ENCODE measurements at places on chromosomes 2 and 18. TPM values are rescaled to one million over a fixed set of nuclear protein-coding genes. Genes with fewer than 3 reads are reported as not detected.

- no peak for DNase-seq
Observed at GRCh38 chr2:236119003-236119402, 49.2 kb downstream of the GBX2 start.

DNA sequence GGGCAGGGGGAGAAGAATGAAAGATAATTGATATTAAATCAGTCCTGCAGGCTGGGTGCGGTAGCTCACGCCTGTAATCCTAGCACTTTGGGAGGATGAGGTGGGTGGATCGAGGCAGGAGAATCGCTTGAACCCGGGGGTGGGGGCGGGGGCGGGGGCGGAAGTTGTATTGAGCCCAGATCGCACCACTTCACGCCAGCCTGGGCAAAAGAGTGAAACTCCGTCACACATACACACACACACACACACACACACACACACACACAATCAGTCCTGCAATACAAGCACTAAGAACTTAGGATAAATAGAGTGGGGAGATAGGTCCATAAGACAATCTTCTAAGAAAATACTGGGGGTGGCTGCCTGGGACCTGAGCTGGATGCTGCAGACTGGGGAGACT lies 15.1 kb upstream of the PKDCC start:
- no peak for DNase-seq

DNA sequence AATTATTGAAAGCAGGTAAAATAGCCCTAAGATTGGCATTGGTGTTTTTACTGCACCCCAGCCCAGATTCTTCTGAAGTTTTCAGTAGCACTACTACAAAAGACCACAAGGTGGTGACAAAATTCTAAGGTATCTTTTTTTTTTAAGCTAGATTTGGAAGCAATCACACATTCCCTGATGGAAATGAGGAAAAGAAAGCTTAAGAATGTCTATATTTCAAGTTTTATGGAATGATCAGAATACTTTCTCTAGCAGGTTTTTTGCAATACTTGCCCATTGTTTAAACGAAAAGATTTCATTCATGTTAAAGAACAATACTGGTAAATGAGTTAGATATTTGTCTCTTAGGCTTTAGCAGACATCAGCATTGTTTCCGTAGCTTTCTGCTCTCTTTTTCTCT lies 32.1 kb upstream of the ZNF638 start:
- DNase-seq = no peak

DNA sequence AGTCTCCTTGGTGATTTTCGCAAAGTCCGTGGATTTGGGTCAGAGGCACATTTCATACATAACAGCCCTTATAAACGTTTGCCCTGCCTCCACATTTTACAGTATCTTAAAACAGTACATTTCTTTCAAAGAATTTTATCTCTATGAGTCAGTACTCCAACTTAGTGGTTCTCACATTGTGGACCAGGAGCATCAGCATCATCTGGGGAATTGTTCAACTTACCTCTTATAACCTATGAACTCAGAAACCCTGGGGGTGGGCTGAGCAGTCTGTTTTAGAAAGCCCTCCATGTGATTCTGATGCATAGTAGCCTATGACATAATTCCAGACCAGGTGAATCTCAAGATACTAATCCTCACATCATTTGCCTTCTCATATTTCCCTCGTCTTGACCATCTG lies 12.4 kb downstream of the SUPT7L start:
- no peak for DNase-seq

- DNase-seq = no peak
Observed at GRCh38 chr2:28558158-28558820, 62.4 kb downstream of the PLB1 start.

DNA sequence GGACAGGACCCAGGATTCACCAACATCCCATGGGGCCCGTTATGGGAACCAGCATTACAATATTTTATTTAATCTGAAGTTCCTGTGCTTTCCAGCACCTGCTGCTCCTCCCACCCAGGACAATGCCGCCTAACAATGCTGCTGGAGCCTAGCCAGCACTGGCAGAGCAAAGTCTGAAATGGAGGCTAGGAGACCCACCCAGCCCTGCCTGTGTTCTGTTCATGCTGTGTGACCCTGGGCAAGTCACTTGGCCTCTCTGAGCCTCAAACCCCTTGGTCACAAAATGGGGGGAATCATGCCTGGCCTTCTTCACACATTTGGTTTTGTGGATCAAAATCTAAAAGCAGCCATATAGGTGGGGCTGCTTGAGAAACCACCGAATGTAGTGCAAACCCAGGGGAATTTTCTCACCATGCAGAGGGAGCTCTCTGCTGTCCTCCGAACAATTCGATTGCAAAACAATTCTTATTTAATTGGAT lies 38.5 kb upstream of the ODC1 start:
- DNase-seq = no peak

LYPD6 gene
- total RNA-seq = not detected

- no peak for DNase-seq
Observed at GRCh38 chr18:5998907-5999306, 103.6 kb upstream of the TMEM200C start.

All from natural killer cell (primary cell).